ENCODE measurements at places on chromosomes 6 and 20.
A peak's percentile ranks its signal among the peaks of the same experiment; 100 is the strongest.

DNA sequence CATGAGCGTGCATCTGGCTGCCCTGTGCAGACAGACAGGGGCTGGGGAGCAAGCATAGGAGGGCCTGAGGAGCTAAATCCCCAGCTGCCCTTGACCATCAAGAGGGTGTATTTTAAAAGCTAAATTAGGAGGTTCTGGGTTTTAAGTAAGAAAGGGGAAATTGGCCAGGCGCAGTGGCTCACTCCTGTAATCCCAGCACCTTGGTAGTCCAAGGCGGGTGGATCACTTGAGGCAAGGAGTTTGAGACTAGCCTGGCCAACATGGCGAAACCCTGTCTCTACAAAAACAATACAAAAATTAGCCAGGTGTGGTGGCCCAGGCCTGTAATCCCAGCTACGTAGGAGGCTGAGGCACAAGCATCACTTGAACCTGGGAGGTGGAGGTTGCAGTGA lies 27.8 kb downstream of the SERPINB6 start:
- DNase-seq, result no peak

DNA sequence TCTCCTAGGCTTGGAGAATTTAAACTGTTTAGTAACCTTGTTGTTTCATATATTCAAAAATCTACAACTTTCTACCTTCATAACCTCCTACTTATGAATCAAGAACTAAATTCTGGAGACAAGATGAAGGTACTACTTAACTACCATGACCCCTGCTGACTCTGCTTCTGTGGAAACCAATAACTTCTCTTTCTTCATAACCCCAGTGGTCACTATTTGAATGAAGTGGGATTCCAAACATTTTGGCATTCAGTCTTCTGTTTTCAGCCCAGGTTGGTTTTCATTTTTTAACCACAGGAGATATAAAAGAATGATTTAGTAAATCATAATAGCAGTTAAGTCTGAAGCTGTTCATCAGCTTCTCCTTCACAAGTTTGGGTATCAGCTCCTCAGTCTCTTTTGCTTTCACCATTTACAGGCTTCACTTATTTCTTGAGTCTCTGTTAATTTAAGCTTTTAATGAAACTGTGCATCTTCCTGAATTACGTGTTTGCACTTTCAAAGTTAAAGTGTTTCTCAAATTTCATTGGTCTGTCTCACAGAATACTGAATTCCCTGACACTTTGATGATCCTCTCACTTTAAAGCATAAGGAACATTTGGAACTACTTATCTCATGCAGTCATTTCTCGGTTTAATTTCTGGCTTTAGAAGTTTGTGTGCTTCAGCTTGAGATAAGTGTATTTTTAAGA lies 9.5 kb downstream of the SENP6 start:
- DNase-seq, result no peak

DNA sequence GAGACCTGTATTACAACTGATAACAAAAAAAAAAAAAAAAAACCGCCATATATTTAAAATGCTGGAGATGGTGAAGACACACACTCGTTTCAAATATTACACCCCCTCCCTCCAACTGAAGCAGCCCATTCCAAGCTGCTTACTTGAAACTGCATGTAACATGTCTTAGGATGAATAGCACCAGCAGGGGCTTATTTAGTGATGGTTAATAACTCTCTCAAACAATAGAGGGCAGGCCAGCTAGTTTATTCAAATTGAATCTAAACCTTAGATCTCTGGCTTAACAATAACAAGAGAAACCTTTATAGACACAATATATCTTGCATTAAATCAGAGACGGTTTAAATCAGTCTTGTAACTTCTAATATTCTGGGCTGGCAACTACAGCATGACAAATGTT lies 9.3 kb upstream of the JPH2 start:
- no peak for DNase-seq

DNA sequence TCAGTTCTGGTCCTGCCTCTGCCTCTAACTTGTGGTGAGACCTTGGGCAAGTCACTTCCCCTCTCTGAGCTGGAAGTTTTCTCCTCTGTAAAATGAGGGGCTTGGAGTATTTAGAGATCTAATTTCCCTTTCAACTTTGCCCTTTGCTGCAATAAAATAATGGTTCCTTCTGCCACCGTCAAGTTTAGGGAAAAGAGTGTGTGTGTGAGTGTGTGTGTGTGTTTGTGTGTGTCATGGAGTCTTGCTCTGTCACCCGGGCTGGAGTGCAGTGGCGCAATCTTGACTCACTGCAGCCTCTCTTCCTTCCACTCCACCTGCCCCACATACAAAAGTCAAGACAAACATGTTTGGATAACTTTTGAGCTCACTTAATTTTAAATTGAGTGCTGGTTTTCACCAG lies 39.2 kb upstream of the PIM1 start:
- DNase-seq, result no peak

DNA sequence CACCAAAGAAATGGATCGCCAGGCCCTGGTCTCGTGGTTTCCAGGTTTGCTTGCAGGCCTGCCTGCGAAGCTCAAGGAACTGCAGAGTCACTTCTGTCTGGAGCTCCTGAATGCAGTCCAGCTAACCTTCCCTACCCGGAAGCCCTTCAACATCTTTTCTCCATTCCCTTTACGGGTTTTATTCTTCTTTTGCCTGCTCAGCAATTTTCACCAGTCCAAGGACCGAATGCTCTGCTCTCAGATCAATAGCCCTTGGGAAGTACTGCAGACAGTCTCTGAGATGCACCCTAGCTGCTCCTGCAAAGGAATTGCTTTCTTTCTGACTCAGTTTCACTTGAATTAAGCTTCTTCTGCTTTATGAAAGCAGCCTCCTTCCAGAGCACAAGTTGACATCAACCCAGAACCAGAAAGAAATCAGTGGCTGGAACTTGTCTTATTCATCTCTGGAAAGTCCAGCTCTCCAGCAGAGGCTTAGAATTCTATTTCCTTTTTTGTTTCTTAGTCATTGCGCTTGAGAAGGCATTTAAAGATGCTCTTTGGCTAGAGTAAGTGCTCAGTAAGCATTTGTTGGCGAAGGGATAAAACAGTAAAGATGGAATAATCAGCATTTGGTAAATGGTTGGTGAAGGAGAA lies 18.7 kb upstream of the YWHAB start:
- DNase-seq, result no peak

DNA sequence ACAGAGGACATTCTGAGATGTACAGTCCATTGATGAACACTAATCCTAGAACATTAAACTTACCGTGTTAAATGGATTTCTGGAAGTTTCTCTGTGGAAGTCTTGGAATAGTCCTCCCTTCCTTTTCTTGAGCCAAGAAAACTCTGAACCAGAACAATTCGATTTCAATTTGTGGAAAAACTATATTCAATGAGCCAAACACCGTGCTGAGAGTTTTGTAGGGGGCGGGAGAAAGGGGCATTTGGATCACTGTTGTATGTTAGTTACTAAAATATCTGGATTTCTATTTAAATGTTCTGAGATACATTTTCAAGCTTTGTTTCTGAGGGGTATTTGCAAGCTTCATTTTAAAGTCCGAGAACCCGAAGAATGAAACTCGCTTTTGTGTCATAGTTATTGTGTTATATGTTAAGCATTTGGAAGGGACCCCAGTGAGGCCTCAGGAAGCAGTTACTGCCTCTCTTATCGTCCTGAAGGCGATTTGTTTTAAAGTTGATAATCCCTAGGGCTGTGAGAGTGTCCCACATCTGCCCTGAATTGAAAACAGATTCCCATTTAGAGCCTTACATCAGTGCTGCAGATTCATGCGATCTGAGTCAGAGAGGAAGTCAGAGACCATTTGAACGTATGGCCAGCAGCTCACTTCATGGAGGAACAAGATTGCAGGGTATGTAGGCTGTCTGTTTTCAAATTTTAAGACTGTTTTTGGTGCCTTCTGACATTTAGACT lies 70.8 kb upstream of the SASH1 start:
- peak; percentile 97 for DNase-seq

DNA sequence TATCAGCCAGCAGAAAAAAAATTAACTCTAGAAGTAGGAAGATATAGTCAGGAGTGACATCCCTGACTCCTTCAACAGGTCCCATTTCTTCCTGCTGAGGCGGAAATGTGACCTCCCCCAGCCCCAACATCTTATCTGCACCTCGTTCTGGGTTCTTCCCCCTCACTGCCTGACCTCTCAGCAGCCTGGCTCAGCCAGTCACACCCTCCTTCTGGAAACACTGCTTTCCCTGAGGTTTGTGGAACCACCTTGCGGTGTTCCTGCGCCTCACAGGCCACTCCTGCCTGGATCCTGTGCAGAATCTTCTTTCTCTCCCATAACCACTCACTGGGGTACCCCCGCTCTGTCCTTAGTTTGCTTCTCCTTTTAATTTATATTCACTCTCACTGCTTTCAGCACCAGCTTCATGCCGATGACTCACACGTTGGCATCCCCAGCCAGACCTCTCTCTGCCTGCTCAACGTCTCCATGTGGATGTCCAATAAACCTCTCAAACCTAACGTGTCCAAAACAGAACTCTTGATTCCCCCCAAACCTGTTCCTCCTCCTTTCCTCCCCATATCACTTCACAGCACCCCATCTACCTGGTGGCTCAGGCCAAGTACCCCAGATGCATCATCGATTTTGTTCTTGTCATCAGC lies 222.8 kb upstream of the PLN start:
- no peak for DNase-seq

- no peak for DNase-seq
Observed at GRCh38 chr20:16412906-16413305, 160.3 kb downstream of the KIF16B start.

Data from fibroblast of skin of left quadriceps (primary cell).